ENCODE measurements at places on chromosomes 2 and 18.

DNA sequence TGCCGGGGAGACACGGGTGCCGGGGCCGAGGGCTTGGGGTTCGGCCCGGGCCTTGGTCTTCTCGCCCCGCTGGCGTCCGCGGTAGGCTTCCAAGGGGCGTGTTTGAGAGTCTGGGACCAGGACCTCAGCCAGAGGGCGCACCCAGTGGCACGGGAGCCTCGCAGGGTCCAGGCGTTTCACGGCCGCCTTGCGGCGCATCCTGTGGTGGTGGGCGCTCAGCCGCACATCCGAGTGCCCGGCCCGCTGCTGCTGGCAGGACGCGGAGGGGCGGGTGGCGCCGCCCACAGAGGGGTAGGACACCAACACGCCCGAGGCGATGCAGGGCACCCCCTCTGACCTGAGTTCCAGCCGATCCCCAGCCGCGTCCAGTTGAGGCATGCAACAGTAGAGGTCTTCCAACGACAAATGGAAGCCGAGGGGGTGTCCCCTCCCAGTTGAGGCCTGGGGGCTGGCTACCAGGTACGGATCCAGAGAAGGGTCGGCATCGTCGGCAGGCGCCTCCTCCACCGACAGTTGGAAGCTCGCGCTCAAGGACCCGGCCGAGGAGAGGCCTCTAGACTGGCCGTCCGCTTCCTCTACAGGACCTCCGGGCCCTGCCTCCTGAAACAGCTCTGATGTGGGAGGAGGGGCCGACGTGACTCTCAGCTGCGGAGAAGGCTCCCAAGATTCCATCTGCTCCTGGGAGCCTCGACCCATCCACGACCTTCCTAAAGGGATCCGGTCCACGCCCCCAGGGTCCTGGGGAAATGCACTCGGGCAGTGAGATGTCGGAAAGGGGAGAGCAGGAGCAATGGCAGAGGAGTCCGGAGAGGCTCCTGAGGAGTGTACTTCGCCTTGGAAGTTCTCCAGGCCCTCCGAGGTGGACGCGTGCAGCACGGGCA, 6.3 kb downstream of the C2orf81 start:
- DNase-seq: no peak

GRCh38 chr2:48362515-48362914, 167.4 kb upstream of the STON1 start:
- no peak for DNase-seq

DNA sequence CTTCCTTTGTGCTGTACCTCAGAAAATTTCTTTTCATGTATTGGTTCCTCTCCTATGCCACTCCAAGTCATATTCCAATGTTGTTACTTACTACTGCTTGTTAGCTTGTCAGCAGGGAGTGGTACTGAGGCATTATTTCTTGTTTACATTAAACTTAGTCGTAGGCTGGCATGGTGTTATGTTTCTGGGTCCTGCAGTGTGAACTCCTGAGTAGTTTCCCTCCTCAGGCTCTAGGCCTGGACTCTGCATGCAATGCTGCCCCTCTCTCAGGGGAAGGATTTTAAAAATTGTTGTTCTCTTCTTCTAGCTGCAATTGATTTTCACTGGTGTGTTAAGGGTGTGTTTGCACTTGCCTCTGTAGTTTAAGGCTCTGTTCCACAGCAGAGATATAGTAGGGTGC, 671.6 kb downstream of the PLCL1 start:
- no peak for DNase-seq

DNA sequence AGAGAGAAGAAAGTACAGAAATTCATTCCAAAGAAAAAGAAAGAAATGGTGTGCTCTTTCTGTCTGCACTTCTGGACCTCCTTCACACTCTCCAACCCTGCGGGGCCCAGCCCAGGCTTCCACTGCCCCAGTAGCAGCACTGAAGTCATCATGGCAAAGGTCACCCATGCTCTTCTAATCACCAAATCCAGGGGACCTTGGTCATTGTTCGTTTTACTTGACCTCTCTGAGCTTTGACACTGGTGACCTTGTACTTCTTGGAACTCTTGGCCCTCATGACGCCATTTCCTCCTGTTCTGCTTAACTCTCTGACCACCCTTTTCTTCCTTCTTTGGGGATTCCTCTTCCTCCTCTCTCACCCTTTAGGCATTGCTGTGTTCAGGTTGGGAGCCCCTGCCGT, 105.6 kb downstream of the SMAD7 start:
- DNase-seq: no peak

GRCh38 chr2:220002699-220003098, 375.3 kb downstream of the SLC4A3 start:
- DNase-seq: no peak

DNA sequence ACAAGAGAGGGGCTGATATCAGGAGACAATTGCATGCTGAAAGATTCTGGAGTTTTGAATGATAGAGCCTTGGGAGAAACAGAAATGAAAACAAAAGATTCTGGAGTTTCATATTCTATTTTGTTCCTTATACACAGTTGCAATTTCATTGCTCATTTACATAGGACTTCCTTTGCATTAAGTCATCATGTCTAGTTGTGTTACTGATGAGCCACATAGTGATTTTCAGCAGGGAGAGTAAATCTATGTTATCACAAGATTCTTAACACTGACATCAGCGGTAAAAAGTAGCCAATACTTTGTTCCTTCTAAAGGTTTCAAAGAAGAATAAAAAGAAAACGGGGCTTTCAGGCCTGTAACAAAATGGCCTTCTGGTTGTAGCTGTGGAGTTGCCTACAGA, 7.1 kb downstream of the ADAM17 start:
- DNase-seq: no peak

- no peak for DNase-seq
Measured at GRCh38 chr2:199962203-199962602, 6.8 kb downstream of the MAIP1 start.

GRCh38 chr2:29202819-29203495, 87.7 kb downstream of the CLIP4 start:
- no peak for DNase-seq

DNA sequence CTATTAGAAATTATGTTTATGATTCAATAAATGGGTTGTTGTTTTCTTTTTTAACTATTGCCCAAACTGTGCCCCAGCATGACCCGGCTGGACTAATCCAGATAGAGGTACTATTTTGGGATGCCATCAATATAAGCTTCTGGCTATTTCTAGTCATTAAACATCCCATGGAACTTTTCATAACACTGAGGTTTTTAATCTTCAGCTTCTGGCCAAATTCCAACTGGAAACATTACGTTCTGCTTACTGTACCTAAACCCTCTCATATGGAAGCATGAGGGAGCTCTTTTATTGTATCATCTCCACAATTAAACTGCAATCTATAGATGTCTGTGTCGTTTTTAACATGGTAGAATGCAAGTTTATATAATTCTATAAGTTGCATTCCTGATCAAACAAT, 674.7 kb downstream of the ARHGAP15 start:
- no peak for DNase-seq

DNA sequence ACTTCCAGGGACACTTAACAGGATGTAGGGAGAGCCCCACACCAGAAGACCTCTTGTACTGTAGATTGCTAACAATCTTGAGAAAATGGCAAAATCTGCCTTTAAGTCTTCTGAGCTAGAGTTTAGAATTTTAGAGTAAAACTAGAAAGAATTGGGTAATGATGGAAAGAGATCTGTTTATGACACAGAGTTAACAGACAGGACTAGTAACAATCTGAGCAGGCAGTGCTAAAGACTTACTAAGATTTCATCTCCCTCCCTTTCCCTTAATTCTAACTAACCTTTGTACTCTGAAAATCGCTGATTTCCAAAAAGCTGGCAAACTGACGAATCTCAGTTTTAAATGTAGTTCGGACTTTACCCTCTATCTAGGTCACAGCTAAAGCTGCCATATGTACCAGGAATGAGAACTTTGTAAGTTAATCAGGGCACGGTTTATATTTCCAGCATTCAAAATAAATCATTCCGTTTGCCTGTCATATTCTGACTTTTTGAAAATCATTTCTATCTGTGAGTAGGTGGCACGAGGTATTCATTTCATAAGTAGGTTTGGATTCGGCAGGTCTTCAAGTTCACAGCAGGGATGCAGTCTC, 256.5 kb upstream of the EPAS1 start:
- DNase-seq: no peak

DNA sequence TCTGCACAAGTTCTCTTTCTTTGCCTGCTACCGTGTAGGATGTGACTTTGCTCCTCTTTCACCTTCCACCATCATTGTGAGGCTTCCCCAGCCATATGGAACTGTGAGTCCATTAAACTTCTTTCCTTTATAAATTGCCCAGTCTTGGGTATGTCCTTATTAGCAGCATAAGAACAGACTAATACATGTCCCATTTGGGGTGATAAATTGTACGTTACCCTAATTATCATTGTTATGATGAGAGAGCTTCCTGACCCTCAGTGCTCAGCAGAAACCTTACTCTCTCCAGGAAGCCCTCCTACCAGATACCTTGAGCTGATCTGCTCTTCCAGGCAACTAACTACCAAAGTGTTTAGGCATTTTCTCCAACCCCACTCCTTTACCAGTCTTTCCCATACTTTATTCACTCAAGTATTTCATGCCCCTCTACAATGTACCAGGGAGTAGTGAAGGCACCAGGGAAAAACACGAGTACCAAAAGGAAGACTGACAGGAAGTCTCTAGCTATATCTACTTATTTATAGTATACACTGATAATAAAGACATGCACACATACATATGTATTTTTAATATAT, 196.2 kb downstream of the MYCN start:
- no peak for DNase-seq

- DNase-seq: peak; percentile 73
Measured at GRCh38 chr2:205925373-205926337, 160.3 kb downstream of the INO80D start.

DNA sequence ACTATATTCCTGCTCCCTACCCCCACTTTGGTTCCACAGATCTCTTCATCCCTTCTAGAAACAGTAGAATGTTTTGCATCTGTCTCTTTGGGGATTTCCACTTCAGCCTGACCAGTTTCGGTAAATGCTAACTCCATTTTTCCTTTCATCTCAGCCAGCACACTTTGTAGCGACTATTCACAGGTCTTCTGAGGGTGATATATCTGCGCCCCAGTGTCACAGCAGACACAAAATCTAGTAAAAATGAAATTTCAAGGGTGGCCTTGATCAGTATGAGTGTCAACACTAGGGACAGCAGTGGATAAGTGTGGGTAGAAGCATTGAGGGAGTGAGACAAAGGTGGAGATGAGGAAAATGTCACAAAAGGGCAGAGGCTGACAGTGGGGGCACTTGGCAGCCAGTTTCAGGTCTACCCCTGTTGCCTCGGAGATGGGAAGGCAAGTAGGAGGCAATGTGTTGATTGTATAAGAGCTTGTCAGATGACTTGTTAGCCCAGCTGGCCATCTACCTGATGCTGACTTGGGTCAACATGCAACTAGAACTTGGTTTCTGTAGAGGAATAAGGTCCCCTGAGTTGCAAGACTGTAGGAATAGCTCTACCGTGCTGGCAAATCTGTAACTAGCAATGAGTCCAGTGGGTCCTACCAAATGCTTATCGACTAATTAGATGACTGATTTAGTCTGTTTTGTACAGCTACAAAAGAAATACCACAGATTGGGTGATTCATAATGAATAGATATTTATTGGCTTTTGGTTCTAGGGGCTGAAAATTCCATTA, 60.7 kb downstream of the CXCR4 start:
- DNase-seq: peak; percentile 31

DNA sequence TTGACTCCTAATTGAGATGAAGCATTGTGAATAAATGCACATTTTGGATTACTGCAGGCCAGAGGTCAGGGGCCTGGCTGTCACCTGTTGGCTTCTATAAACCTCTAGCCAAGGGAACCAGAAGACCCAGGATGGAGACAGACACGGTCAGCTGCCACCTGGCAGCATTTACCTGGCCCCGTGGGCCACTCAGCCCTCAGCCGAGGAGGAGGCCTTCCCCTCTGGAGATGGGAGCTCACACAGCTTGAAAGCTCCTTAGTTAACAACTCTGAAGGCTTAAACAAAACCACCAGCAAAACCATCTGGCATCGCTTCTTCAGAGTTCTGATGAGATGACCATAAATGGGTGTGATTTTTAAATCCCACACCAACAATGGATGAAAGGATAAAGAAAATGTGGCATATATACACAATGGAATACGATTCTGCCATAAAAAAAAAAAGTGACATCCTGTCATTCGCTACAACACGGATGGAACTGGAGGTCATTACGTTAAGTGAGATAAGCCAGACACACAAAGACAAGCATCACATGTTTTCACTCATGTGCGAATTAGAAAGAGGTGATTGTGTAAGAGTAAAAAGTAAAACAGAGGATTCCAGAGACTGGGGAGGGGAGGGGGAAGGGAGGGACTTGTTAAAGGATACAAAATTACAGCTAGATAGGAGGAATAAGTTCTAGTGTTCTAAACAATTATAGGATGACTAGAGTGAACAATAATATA, 218.4 kb downstream of the TMEM163 start:
- DNase-seq: no peak

DNA sequence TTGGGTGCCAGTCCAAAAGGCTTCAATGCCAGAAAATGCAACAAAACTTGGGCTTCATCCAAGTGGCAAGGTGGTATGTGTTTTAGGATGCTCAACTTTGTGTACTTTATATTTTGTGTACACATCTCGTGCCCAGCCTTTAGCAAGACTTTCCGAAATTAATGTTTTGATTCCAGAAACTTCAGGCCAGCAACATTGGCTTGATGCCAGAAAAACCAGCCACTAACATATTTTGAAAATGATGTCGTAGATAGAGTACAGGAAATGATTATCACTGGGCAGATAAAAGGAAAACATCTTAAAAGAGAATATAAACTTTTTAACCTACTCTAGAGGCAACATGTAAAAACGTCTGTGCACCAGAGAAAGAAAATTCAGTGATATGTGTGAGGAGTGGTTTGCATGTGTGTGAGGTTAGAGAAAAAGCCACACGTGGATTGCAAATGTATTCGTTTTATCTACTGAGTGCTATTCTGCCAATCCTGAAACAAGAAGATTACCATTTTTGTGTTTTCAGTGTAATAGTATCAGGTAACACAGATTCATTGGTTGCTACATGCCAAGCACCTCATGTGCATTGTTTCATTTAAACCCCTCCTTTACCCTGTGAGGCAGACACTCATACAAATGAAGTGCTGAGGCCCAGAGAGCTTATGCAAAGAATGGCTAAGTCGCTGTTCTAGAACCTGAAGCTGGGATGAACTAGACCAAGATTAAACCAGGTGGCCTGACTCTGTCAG, 264.8 kb downstream of the C1D start:
- no peak for DNase-seq

DNA sequence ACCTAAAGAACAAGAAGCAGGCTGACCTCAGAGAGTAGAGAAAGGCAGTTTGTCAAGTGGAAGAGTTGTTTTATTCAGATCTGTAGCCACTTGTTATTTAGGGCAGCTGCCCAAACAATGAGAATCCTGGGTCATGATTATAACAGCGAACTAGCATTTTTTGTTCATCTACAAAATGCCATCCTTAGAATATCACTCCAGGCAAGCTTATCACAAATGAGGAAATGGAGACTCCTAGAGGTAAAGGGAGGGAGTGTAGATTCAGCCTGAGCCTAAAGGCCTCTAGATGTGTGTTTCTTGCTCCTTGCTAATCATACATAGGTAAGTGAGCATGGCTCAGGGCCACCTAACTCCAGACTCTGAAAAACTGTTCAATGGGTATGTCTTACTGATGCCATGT, 126.1 kb downstream of the HNMT start:
- DNase-seq: no peak

- DNase-seq: no peak
Measured at GRCh38 chr2:39290433-39290832, 46.7 kb upstream of the CDKL4 start.
